ENCODE measurements at places on chromosomes 3 and 15.

DNA sequence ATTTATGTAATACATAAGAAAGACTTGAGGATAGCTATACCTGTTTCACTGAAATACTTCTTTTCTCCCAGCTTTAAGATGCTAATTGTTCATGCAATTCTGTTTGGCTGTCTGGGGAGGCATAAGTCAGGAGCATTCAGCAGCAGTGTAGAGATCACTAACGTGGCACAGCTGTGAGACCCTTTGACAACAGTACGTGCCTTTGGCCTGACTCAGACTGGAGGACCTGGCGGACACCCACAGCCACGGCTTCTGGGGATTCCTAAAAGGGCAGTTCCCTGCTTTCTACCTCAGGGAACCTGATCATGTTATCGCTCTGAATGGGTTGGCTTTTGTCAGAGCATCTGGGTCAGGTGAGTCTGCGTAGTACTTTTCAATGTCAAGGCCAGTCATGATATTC lies 295.0 kb upstream of the ICE2 start:
- no peaks in the 10 kb centered on the region for H3K27me3 ChIP-seq
- no peaks in the 10 kb centered on the region for H3K36me3 ChIP-seq
- no peak overlapping the region for H3K27ac ChIP-seq
- DNase-seq, result no peak
- no peak overlapping the region for H3K4me3 ChIP-seq
- peaks cover 2% of the 10 kb centered on the region for H3K4me1 ChIP-seq

- H3K36me3 ChIP-seq, result no peaks in the 10 kb centered on the region
- peaks cover 2% of the 10 kb centered on the region for H3K27me3 ChIP-seq
- H3K4me3 ChIP-seq, result no peak overlapping the region
- peaks cover 4% of the 10 kb centered on the region for H3K4me1 ChIP-seq
- no peak for DNase-seq
Measured at GRCh38 chr3:182957226-182957625, 23.1 kb downstream of the DCUN1D1 start.

DNA sequence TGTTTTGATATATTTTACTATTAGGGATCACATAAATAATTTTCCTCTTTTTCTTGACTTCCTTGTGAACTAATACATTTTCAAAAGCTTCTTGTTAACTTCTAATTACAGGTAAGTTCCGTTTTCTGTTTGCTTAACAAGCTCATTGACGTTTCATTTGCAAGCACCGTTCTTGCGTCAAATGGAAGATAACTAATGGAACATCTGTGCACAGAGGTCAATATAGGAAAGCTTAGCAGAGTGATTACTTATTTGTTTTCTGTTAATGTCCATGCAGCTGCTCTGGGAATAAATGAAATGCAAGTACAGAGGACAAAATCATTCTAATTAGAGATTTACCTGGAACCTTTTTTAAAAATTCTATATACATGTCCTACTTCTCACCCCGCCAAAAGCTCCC lies 115.5 kb upstream of the C2CD4B start:
- no peaks in the 10 kb centered on the region for H3K27me3 ChIP-seq
- H3K4me1 ChIP-seq, result peaks cover 8% of the 10 kb centered on the region
- H3K27ac ChIP-seq, result no peak overlapping the region
- DNase-seq, result no peak

GRCh38 chr3:61627768-61628185 lies 66.4 kb downstream of the PTPRG start:
- no peak overlapping the region for H3K27ac ChIP-seq
- H3K36me3 ChIP-seq, result no peaks in the 10 kb centered on the region
- DNase-seq, result no peak
- H3K4me1 ChIP-seq, result no peaks in the 10 kb centered on the region
- H3K27me3 ChIP-seq, result no peaks in the 10 kb centered on the region

DNA sequence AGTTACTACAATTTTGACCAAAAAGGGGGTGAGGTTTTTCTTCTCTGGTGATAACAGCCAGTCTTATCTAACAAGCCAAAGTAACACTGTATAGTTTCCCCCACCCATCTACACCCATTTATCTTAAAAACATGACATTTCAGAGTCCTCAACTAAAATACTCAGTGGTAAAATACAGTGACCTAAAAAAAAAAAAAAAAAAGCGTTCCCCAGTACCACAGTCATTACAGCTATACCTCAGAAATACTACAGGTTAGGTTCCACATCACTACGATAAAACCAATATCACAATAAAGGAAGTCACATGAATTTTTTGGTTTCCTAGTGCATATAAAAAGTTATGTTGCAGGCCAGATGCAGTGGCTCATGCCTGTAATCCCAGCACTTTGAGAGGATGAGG lies 13.8 kb downstream of the DENND4A start:
- H3K27me3 ChIP-seq, result no peaks in the 10 kb centered on the region
- DNase-seq, result no peak
- no peaks in the 10 kb centered on the region for H3K4me1 ChIP-seq
- no peak overlapping the region for H3K27ac ChIP-seq
- no peaks in the 10 kb centered on the region for H3K36me3 ChIP-seq

DNA sequence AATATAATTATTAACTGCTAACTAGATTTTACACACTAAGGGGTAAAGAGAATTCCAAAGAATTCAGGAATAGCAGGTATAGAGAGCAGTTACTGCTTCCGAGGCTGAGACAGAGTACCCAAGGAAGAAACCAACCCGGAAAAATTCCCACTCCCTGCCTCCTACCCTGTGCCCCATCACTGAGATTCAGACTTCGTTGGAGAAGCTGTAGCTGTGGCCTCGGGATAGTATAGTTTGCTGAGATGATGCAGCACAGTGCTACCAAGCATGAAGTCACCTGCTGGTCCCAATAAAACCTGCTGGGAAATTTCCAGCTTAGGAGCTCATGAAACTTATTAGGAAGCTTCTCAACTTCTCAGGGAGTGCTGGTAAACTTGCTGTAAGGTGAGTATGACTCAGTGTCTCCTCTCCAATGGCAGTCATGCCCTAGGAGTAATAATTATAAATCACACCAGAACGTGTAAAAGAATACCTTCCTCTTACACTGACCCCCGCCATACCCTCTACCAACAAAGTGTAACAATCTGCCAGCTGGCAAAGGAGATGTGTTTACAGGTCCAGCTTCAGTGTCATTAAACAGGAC lies 215.2 kb upstream of the ROBO2 start:
- H3K27ac ChIP-seq, result no peak overlapping the region
- no peak overlapping the region for H3K4me3 ChIP-seq
- H3K4me1 ChIP-seq, result peaks cover 1% of the 10 kb centered on the region
- H3K27me3 ChIP-seq, result no peaks in the 10 kb centered on the region

- H3K4me3 ChIP-seq, result peak overlapping the region; percentile 43
- H3K36me3 ChIP-seq, result peaks cover 11% of the 10 kb centered on the region
- H3K27ac ChIP-seq, result peak overlapping the region; percentile 60
- H3K27me3 ChIP-seq, result peaks cover 11% of the 10 kb centered on the region
- peaks cover 38% of the 10 kb centered on the region for H3K4me1 ChIP-seq
- DNase-seq, result no peak
Measured at GRCh38 chr3:192858849-192859585, 58.6 kb downstream of the MB21D2 start.

GRCh38 chr3:61975199-61975598 lies 398.2 kb downstream of the FEZF2 start:
- H3K4me1 ChIP-seq, result peaks cover 7% of the 10 kb centered on the region
- H3K4me3 ChIP-seq, result no peak overlapping the region
- H3K27ac ChIP-seq, result no peak overlapping the region

GRCh38 chr3:17602126-17602525 lies 140.3 kb downstream of the TBC1D5 start:
- DNase-seq, result no peak
- no peak overlapping the region for H3K27ac ChIP-seq
- H3K4me3 ChIP-seq, result no peak overlapping the region
- no peaks in the 10 kb centered on the region for H3K4me1 ChIP-seq
- no peaks in the 10 kb centered on the region for H3K36me3 ChIP-seq

All from glutamatergic neuron (in vitro differentiated cells).